ENCODE measurements at places on chromosomes 5 and 9.

GRCh38 chr5:149201121-149201637 is 59.9 kb downstream of the ABLIM3 start:
- no peak for DNase-seq

GRCh38 chr5:56269216-56269927 is 36.2 kb upstream of the ANKRD55 start:
- DNase-seq = peak; percentile 44

DNA sequence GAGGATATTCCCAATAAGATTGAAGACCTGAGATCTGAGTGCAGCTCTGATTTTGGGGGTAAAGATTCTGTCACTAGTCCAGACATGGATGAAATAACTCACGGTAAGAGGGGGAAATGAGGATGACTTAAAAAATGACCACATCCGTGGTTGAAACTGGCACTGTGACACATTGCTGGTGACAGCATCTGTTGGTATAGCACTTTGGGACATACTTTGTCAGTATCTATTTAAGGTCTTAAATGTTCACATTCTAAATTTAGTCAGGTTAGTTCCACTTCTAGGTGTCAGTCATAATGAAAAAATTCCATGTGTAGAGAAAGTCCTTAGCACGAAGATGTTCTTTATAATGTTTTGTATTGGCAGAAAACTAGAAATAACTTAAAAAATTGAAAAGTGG is 70.9 kb downstream of the GAPVD1 start:
- DNase-seq = no peak

DNA sequence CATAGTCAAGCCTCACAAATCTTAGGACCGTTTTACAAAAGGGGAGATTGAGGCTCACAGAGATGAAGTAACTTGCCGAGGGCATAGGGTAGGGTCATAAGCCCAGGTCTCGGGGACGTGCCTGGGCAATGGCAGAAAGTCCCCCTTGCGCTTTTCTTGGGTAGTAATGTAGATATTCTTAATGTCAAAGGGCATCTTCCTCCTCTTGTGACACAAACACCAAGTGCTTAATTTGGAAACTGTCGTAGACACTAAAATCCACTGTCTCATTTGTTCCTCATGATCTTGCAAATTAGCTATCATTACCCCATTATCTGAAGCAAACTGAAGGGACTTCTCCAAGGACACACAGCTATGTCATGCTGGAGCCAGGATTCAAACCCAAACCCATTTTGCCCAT is 180.8 kb downstream of the GAS1 start:
- DNase-seq = no peak

GRCh38 chr9:137058521-137059234 is 4.8 kb upstream of the ENTPD2 start:
- DNase-seq = no peak

GRCh38 chr5:79020861-79021561 is 35.9 kb upstream of the ARSB start:
- peak; percentile 29 for DNase-seq

DNA sequence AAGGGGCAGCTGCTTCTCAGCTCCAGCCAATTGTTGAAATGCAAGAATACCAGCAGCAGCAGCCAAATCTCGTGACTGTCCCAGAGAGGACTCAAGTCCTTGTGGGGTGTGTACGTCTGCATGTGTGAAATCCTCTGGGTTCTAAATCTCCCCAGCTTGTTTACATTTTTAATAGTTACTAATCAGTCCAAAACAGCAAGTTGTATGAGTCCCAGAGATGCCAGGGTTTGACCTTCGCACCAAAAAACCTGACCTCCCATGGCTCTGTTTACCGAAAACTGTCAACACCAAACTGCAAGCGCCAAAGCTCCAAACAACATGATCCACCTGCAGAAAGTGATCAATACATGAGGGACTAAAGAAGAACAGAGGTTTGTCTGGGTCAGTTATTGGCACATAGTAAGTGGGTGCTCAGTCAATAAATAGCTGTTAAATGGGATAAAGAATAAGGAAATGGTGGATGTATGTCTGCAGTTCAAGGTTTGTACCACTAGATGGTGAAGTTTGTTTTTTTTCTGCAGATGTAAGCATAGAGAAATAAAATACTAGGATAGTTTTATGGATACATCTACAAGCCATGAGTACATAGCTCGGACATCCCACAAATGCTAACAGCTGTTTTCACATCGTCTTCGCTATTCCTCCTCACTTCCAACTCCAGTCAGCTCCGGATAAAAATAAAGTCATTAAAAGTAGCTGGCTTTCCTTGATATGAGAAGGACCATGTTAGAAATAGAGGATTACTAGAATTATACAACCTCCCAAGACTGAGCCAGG is 85.3 kb upstream of the ADRB2 start:
- peak; percentile 48 for DNase-seq

GRCh38 chr5:109252731-109253130 is 157.0 kb downstream of the PJA2 start:
- DNase-seq = no peak

GRCh38 chr9:33192493-33193255 is 25.5 kb upstream of the B4GALT1 start:
- no peak for DNase-seq

GRCh38 chr5:112555691-112556090 is 136.6 kb upstream of the EPB41L4A start:
- DNase-seq = no peak

DNA sequence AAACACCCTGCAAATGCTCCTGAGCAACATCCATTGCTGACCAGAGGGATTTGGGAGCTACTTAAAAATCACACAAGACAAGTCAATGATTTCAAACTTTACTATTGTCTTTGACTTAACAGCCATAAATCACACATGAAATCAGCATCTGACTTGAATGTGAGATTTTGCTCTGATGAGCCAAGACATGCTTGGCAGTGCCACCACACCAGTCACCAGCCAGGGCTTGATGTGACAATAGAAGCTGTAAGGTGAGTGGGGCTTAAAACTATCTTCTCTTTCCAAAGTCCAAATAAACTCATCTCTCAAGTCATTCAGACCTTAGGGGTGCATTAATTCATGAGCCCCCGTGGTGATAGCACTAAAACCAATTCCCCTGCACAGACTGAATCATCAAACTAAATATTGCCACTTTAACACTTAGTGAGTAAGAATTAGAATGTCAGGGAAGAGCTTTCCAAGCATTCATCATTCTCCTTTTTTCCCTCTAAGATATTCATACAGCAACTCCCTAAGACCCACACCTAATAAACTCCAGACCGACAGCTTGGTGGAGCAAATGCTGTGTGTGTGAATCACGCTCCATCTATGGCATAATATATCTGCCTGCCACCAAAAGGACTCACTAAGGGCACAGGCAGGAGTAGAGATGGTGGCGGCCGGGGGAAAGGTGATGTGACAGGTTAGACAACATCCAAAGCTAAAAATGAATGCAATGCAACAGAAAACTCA is 119.4 kb downstream of the SPOCK1 start:
- no peak for DNase-seq

GRCh38 chr5:68419081-68419636 is 203.6 kb downstream of the PIK3R1 start:
- DNase-seq = no peak

DNA sequence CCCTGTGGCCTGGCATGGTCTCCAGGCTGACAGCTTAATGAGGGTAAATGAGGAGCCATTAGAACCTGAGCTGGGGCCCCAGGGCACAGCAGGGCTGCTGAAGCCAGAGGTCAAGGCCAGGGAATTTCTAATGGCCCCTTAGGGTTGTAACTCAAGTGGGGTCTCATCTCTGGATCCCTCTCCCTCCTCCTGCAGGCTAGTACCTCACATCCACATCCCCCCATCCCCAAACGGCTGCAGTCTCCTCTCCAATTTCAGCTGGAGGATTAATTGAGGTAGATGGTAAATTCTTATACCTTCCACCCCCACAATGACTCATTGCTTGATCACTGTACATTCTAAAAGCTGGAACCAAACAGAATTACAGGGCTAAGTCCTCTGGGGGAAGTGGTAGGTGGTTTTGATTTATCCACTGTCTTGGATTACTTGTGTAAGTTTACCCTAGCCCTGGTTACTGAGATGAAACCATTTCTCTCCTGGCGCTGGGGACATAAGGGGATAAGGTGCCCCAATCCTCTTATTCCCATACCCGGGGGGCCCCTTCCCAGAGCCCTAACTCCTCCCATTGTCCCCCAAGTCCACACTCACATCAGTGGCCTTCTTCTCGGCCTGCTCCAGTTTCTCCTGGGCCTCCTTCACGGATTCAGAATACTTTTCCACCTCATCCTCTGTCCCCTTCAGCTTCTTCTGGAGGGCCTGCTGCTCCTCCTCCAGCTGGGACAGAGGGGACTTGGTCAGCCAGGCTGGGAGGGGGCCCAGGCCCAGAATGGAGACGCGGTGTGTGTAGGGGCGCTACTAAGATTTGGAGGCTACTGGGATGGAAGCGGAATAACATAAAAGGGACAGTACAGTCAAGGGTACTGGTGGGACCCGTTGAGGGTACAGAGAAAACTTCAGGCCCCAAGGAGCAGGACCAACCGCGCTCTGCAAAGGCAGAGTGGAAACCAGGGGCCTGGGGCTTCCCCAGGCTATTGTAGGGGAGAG is 875 bp downstream of the TPM2 start:
- DNase-seq = no peak

GRCh38 chr9:34510497-34511468 is 12.0 kb downstream of the ENHO start:
- DNase-seq = no peak

DNA sequence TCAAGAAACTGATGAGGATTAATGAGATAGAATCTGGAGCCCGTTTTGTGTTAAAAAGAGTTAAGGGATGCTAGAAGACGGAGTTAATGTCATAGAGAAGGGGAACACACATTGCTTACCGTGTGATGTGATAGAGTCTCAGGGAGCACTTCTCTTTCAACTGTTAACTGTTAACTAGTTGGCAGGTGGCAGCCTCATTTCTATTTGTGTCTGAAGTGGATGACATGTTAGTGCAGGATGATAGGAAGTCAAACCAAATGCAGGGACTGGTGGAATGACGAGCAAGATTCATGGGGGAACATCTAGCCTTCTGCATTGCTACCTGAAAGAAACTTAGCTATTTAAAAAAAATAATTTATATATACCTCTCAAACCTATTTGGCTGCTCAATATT is 222.7 kb downstream of the MAST4 start:
- no peak for DNase-seq

- DNase-seq = no peak
Observed at GRCh38 chr5:87827539-87827938, 414.8 kb upstream of the CCNH start.

DNA sequence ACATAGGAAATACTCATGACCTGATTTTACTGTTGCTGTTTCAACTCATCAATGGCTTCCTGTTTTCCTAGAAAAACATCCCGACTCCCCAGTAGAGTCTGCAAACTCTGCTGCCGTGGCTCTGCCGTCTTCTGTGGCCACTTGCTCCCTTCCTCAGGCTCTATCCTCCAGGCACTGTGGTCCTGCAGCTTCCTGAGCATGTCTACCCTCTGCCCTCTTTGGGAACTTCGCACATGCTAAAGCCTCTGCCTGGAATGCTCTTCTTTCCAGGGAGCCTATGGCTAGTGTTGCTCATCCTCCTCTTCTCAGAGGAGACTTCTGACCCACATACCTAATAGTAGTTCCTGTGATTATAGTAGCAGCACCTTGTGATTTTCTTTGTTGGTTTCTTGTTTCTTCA is 256.9 kb downstream of the MAN2A1 start:
- DNase-seq = no peak

DNA sequence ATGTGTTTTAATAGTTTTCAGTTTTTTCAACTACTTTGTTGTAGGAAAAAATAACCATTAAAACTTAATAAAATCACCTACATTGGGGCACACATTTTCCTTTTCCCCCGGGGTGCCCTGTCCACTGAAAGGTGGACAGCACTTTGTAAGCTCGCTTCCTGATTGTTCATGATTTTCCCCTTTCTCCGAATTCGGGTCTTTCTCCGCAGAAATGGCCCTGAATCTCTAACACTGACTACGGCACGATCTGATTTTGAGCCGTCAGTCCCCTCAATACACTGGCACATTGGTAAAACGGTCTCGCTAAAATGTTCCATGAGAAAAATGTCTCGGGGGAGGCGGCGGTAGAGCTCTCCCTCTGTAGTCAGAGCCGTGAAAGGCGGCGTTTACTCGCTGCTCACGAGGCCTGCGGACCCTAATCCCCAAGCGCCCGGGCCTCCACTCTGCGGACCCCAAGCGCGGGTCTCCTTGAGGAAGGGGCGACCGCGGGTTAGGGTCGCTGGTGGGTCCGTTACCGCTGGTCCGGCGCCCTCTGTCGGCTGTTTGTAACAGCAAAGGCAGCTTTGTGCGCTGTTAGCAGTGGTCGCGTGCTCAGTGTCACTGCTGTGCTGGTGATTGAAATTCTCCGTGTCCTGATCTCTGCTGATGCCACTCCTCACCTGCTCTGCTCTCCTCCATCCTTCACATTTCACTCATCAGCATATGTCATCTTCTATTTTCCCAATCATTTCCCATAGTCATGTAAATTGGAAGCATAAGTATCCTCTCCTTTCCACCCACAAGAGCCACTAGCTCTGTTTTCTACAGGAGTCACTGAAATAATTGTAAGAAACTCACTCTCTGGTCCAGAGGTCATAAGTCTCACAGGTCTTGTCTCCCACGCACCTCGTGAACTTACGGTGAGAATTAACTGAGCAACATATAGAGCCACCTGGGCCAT is 10.8 kb upstream of the IFNA2 start:
- peak; percentile 43 for DNase-seq

GRCh38 chr5:39759701-39760100 is 334.9 kb upstream of the DAB2 start:
- no peak for DNase-seq

- DNase-seq = no peak
Observed at GRCh38 chr9:123820139-123820538, 109.8 kb downstream of the DENND1A start.
